Midbrain (tissue), 1 donor: ENCODE measurements at places on chromosomes 2 and 18.
A peak's percentile ranks its signal among the peaks of the same experiment; 100 is the strongest.

DNA sequence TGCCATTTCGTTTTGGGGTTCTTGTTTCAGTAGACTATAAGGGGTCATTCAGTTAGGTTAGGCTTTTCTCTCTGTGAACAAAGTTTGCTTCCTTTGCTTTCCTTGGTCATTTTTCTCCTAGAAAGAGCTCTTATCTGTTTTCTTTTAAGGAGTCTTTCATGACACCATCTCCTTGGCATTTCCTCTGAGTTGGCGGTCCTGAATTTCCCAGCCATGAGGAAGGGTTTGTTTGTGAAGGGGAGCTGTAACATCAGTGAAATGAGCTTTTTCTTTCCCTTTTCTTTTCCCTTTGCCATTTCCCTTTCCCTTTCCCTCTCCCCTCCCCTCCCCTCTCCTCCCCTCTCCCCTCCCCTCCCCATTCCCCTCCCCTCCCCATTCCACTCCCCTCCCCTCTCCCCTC lies 61.7 kb downstream of the MAP4K4 start:
- DNase-seq, result no peak

DNA sequence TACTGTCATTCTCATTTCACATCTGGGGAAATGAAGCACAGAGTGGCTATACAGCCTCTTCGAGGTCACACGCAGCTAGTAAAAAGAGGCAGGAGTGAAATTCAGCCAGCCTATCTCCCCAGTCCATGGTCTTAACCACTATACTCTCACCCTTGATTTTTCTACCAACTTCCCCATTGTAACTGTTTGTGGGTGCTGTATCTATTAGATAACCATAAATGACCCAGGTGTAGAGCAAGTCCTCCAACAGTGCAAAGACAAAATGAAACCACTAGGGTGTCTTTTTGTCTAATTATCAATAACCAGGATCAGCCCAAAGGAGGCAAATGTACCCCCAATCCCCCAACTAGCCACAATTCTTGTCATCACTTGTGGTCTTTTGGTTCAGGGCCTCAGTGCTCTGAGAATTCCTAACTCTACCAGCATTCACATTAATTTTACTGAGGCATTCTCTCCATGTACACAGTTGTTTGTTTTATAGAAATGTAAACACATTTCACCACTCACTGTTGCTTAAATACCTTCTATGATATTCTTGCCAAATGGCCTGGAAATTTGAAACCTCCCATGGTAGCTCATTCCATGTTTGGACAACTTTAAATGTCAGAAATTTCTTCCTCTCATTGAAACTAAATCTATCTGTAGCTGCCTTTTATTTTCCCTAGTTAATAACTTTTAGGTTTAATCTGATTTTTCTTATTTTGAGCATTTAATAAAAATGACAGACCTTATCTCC lies 58.7 kb downstream of the SLC40A1 start:
- DNase-seq, result no peak

DNA sequence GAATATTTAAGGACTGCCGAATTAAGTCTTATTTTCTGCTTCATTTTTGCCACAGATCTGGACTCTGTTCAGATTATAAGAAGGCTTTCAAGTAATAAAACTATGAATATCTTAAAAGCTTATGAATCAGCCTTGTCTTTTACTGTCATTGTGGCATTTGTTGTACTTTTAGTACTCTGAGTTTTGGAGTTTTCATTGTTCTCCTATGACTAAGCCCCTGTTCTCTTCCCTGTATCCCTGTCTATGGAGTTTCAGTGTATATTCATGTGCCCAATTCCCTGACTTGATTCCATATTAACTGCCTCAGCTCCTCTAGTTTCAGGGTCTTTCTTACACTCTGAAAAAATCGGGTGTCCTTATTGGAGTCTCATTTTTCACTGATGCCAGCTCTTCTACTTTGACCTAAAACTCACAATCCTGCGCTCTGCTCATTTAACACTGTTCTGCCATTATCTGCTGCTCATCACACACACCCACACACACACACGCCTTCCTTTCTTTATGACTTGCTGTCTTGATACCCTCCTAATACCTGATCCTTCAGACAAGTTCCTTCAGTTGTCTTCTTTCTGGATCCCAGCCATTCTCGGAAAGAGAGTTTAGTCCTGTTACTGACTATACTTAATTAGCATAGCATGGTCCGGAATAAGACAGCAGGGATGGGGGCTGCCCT lies 511.8 kb downstream of the CPS1 start:
- no peak for DNase-seq

DNA sequence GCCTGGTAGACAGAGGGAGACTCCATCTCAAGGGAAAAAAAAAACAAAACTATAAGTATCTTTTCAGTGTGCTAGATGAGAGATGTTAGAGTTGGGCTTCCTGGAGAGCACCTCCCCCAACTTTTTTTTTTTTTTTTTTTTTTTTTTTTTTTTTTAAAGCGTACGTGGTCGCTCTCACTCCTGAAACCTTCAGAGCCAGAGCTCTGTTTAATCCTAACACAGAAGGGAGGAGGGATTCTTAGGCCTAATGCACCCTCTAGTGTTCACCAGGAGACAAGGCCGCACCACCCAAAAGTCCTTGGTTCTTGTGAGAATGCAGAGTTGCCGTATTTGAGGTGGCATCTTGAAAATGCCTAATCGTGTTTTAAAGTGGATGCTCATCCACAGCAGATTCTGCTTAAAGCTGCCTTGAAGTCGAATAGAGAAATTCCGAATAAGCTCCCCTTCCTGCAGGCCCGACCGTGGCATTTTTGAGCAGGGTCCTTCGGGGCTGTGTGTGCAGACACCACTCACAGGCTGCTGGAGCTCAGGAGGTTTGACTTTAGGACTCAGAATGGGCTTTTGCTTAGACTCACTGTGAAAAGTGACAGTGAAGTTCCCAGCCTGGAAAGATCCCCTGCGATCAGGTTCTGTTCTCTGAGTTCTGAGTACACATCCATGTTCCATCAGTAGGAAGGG lies 252.6 kb downstream of the AGAP1 start:
- DNase-seq, result peak; percentile 81

DNA sequence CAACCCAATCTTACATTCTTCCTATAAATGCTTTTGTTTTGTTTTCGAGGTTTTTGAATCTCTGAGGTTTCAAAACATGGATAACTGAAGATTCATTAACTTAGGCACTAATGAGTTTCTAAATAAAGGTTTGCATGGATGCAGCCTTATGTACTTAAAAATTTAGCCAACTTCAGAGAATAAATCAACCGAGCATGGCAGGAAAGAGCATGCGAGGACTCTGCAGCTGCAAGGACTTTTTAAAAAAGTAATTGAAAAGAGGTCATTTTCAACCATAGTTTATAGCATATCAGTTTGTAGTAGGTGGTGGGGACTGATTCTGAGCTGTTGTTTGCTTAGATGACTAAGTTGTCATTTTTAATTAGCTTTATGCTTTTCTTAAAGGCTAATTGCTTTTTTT lies 567.0 kb upstream of the ZEB2 start:
- DNase-seq, result no peak

GRCh38 chr2:165662720-165663119 lies 131.3 kb downstream of the GALNT3 start:
- no peak for DNase-seq

DNA sequence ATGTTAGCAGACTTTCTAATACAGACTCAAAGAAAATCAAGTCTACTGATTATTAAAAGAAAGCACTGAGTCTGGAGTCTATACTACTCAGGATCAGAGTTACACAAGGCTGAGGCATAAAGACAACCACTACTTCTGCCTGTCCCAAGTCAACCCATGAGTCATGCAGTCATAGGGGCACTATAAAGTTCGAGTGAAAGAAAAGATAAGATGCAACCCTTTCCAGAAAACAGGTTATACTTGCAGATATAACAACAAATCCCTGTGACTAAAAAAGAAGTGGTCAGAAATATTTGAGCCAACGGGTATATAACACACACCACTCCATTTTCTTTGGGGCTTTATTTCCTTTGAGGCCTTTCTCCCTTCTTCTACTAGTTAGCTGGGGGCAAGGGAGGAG lies 18.6 kb upstream of the SCRN3 start:
- DNase-seq, result no peak

DNA sequence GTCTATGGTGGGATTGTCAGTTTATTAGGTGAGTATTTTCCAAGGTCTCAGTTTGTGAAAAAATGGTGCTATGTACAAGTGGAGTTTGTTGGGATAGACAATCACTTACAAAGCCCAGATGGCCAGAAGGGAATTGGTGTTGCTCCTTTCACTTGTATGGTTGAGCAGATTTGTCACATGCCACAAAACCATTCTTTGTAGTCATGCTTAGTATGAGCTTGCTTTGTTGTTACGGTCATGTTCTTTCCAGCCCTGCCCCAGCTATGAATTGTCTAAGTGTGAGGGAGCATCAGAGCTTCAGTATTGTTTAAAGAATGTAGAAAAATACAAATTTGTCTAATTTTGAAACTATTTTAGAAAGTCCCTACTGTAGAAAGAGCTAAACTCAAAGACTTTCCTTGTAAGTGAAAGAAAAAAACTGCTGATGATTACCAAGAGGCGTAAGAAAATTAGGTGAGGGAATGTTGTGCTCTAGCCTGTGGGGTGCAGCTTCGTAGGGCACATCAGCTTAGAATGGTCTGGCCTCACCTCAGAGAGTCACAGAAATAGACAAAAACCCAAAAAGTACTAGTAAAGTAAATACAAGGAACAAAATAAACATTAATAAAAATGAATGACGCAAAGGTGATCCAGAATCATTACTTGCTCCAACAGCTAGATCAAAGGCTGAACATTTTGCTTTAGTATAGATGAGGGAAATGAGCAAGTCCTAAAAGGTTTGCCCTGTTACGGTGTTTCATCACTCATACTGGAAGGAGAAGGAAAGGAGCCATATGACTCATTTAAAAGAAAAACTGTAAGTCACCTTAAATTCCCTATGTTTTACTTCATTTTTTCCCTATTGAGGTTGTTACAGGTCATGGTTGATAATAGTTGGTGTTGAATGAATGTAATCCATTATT lies 9.2 kb downstream of the TGIF1 start:
- DNase-seq, result peak; percentile 65

- DNase-seq, result no peak
Measured at GRCh38 chr2:232419245-232420072, 12.8 kb downstream of the ALPG start.

GRCh38 chr2:43269706-43270105 lies 43.3 kb upstream of the ZFP36L2 start:
- no peak for DNase-seq

DNA sequence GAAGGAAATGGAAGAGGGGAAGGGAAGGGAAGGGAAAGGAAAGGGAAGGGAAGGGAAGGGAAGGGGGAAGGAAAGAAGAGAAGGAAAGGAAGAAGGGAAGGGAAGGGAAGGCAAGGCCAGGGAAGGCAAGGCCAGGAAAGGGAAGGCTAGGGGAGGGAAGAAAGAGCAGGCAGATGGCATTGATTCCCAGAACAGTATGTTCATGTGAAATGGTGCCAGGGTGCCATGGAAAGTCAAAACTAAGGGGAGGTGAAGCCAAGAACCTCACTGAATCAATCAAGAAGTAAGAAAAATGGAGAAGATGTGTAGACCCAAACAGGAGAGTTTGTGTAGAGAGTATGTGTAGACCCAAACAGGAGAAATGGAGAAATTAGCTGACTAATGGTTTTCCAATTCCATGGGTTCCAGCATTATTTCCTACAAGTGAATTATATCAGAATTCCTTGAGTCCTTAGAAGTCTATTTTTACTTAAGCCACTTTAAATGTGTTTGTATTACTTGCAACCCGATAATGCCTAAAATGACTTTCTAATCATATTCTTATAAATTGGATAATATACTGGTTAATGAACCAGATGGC lies 367.6 kb downstream of the TXNL1 start:
- no peak for DNase-seq

GRCh38 chr2:141878016-141878415 lies 252.8 kb downstream of the LRP1B start:
- DNase-seq, result no peak

DNA sequence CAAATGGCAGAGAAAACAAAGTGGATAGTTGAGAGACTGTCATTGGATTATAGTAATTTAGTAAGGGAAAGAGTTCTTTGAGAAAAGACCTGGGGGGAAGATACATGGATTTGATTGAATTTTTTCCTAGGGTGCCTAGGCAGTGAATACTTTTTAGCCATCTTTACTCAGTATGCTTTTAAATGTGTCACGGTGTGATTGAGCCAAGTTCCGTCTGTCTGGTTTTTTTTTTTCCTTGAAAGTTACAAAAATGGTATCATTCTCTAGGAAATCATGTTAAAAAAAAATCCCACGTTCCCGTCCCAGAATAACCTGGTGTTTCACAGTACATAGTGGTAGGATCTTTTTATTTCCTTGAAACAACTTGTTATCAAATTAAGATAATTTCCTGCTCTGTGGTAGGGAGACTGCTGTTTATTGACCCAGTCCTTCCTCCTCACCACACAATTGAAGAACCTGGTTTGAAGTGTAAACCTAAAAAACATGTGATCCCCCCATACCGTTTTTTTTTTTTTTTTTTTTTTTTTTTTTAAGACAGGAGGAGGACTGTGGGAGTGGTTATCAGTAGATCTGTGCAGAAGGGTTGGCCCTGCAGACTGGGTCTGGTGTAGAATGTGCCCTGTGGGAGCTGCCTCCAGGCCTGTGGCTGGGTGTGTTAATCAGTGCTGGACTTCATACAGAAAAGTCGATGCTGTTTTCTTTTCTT lies 55.1 kb downstream of the DGKD start:
- no peak for DNase-seq

- DNase-seq, result no peak
Measured at GRCh38 chr2:239824866-239825704, 200.1 kb downstream of the NDUFA10 start.

DNA sequence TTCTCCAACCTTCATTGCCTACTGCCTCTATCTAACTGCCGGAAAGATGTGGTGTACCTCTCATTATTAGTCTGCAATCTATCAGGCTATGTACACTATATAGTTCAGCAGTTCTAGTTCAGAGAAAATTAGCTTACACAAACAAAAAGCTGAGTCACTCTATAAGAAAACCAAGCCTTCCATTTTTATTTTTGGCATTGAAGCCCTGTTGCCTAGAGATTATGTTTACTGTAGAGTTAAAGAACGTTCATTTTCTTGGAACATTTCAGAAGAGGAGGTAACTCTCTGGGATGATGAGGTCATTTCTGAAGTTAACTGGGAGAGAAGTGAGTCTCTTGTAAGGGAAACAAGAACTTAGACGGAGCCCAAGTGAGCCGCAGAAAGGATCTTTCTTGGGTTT lies 133.5 kb downstream of the FAM124B start:
- DNase-seq, result no peak

- no peak for DNase-seq
Measured at GRCh38 chr2:182097571-182098164, 112.0 kb downstream of the PPP1R1C start.
